LNCaP clone FGC (cell line): ENCODE measurements at places on chromosomes 5 and 9.

- DNase-seq: no peak
These were observed 68.8 kb upstream of the ICE1 start for GRCh38 chr5:5353681-5354080.

- no peak for DNase-seq
These were observed 276.9 kb downstream of the PRELID2 start for GRCh38 chr5:145558288-145558687.

- DNase-seq: no peak
These were observed 29.7 kb downstream of the GTF3C4 start for GRCh38 chr9:132699956-132700355.

DNA sequence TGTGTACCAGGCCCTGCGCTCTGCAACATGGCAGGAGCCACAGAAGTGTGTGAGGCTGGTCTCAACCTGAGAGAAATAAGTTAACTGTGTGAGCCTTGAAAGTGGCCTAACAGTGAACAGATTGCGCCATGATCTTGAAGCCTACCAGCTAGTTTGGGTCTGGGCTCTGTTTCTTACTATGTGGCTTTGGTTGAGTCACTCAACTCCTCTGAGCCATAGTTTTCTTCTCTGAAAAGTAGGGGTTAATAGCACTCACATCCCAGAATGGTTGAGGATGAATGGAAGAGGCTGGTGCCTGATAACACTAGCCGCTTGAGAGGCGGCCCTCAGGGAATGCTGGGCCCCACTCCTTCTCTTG, 121.5 kb downstream of the RGS3 start:
- DNase-seq: no peak

DNA sequence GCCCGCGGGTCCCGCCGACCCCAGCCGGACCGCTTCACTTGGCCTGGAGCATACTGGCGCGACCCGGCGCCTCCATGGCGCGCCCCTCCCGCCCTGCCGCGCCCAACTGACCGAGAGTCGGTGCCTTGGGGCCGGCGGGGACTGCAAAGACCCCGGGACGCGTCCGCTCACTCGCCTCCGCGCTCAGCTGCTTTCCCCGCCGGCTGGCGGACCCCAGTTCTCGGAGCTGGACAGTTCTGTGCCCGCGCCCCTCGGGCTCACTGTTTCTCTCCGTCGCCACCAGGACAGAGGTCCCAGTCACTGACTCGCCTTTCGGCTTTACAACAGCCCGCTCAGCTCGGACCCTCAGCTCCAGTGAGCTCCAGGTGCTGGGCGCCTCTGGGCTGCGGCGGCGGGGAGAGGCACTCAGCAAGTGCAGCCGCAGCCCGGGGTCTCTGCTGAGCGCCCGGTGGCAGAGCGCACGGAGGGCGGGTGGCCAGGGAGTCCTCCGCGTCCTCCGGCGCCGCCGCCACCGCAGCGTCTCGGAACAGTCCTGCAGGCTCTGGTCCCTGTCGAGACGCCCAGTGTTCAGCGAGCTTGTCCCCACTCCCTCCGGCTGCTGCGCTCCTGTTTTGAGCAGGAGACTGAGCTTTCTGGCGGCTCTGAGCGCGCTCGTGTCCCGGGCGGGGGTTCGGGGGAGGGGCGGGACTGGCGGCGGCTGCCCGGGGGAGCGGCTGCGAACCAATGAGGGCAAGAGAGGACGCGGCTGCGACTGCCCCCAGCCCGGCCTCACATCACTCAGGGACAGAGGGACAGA, at the start of gene SMIM32:
SMIM32 (minus strand) TSS at position 637 of the 796 bp plus-strand sequence. CDS start 638 bp downstream, outside the sequence.
- no peak for DNase-seq

- DNase-seq: no peak
These were observed 81.6 kb downstream of the TMEM215 start for GRCh38 chr9:32864971-32865370.

DNA sequence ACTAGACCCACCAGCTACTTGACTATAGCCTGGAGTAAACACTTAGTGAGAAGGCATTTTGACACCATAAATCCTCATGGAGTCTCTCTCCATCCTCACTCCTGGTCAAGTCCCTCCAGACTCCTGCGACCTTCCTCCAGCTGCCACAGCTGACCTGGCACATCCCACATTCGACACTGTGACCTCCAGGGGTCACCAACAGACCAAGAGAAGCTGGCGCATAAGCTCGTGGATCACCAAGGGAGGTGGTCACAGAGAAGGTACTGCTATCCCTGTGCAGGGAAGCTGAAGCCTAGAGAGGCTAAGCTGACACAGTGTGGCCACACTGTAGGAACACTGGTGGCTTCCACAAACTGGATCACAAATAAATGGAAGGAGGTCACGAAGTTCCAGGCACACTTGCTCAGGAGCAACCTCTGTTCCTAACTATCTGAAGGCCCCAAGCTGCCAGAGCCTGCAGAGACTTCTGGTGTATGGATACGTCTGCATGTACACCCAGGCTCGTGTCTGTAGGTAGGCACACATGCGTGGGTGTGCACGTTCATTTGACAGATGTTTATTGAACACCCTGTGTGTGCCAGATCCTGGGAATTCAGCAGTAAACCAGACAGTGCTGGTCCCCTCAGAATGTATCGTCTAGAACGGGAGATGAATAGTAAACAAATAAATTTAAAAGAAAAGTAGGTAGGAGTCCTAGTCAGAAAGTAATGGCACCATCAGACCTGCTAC, 104.4 kb downstream of the C5orf15 start:
- DNase-seq: no peak

- DNase-seq: no peak
These were observed 1945.9 kb upstream of the NUDT12 start for GRCh38 chr5:105508519-105508918.

DNA sequence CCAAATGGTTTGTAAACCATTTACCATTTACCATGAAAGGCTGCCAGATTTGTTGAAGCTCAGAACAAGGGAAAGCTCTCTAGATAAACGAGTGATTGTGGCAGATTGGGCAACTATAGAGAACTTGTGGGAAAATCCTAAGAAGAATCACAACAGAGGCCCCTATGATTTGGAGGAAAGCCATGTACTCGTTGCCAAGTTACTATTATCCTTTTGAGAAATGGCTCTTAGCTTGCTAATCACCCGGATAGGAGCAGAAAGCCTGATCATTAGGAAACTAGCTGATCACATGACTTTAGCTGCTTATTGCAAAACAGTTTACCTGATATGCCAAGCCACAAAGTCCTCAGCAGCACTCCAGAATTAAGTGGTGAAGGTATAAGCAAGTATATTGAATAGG, 23.5 kb upstream of the ATG10 start:
- DNase-seq: no peak

DNA sequence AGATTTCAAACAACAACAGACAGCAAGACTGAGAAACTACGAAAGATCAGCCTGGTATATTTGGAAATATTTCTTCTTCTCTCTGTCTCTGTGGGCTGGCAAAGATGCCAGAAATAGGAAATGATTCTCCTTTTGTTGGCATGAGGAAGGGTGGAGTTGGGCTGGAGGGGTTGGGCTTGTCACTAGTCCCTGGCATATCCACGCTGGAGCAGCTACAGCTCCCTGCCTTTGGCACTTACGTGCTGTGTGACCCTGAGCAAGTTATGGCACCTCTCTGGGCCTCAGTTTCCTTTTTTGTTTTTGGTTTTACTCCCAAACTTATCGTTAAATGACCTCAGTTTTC, 354 bp upstream of the KCNMB1 start:
- DNase-seq: no peak

DNA sequence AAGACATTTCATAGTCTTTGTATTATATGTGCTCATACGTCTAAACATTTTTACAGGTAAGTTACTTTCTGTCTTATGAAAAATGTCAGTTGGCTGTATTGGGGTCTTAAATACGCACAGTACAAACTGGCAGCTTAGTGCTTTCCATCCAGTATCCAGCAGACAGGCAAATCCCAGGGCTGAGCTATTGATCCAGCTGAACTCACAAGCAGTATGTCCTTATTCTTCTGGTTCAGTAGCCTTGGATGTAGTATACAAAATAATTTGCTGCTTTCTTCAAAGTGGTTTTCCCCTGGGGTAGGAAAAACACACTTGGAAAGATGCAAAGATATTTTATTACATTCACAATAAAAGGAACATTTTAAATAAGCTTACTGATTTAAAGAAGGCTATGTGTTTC, 617.2 kb downstream of the NR2F1-AS1 start:
- no peak for DNase-seq

- no peak for DNase-seq
These were observed 725.3 kb upstream of the SEMA6A start for GRCh38 chr5:117299936-117300328.

GRCh38 chr9:110844121-110844520, 175.5 kb downstream of the MUSK start:
- DNase-seq: no peak

- no peak for DNase-seq
These were observed 37.4 kb downstream of the ARHGEF37 start for GRCh38 chr5:149618581-149619248.

- no peak for DNase-seq
These were observed 38.3 kb downstream of the PARP8 start for GRCh38 chr5:50704730-50705129.

DNA sequence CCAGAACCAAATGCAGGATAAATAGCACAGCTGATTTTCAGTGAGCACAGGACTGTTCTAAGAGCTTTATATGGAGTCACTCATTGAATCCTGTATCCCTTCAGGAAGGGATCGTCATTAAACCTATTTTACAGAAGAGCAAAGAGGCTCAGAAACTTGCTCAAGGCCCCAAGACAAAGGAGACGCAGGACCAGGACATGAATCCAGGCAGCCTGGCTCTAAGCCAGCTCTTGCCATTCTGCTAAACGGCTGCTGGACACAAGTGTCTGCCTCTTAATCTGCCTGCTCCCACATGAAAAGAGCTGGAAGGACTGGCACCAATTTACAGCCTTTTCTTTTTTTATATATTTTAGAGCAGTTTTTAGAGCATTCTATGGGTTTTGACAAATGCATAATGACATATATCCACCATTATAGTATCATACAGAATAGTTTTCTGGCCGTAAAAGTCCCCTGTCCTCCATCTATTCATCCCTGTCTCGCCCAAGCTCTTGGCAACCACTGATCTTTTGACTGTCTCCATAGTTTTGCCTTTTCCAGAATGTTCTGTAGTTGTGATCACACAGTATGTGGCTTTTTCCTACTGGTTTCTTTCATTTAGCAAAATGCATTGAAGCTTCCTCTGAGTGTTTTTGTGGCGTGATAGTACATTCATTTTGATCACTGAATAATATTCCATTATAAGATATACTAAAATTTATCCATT, 37.5 kb downstream of the RETREG1 start:
- DNase-seq: no peak

- DNase-seq: no peak
These were observed 8.0 kb upstream of the GRHPR start for GRCh38 chr9:37414503-37414943.

- no peak for DNase-seq
These were observed 114.0 kb downstream of the MED10 start for GRCh38 chr5:6264394-6264793.

DNA sequence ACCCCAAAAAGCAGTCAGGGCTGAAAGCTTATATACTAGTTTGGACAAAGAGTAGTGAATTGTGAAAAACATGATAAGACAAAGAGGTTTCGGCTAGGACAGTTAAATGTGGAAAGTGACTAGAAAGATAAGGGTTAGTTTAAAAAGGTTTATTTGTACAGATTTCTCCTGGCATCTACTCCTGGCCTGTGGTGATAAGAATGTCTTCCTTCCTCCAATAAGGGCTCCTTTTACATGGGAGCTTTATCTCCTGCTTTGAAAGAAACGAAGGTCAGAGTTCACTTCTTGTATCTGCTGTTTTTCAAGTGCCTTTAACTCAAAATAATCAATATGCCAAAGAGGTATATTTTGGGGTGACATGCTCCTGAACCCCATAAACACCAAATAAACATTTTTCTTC, 776.1 kb upstream of the COX7C start:
- DNase-seq: no peak

DNA sequence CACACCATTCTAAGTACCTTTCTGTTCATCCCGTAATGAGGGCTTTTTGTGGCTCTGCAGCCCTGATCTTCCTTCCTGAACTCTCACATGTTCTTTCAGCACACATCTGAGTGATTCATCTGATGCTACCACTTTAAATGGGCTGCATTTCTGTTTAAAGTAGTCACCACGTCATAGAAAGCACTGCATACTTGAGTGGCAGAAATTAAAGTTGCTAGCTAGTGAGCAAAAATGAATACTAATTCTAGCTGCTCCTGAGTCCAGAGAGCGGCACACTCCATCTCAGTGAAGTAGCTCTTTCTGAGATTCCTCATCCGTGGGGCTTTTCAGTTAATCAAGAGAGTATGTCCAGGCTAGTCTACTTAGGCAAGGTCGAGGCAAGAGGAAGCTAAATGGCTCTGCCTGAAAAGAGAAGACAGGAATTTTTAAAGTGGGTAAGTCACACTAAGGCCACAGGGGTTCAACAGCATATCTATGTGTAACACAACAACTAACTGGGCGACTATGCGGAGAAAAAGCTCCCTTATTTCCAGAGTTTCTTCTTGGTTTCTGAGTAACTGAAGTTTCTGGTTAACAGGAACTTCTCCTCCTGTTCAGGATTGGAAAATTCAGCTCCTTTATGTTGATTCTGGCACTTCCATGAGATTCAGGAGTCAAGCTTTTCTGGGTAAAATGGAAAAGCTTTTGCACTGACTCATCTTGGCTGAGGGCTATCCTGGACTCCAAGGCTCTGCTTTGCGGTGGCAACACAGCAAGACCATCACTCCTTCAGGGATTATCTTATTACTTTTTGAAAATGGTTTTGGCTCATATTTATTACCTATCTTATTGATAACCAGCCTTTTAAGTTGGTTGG, 109.5 kb downstream of the TAF11L14 start:
- DNase-seq: no peak

DNA sequence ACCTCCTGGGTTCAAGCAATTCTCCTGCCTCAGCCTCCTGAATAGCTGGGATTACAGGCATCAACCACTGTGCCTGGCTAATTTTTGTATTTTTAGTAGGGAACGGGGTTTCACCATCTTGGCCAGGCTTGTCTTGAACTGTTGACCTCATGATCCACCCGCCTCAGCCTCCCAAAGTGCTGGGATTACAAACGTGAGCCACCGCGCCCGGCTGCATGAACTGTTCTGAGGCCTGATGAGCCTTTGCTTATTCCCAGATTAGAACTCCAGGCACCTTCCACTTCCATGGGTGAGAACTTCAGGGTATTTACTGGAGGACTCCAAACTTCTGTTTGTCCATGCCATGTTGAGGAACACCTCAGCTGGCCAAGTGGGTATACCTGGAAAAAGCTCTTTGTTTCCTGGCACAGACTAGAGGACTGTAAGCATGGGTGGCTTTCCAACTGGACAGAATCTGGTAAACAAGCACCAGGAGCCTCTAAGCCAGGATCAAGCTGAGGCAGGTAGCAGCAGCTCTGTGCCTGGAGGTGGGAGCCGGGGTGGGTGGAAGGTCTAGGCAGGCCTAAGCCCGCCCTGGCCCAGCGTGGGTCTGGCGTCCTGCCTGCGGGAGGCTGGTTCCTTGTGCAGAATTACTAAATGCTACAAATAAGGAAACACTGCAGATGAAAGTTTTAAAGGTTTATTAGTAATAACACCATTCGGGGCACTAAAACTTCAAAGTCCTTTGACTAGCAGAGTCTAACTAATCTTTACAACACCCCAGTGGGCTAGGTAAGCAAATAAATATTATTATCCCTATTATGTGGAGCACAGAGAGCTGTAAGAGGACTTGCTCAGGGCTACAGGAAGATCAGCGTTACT, 78.4 kb downstream of the SEMA5A start:
- DNase-seq: no peak

- DNase-seq: no peak
These were observed at the start of gene SIT1 for GRCh38 chr9:35650341-35651158. Gene SIT1, minus strand, starts transcription at chr9:35650931. Its CDS starts 78 bp downstream, at chr9:35650853.

- peak; percentile 93 for DNase-seq
These were observed 49.9 kb downstream of the SIL1 start for GRCh38 chr5:139148306-139148705.
